A549 treated with ZK216348 at 1 μM for 4 hours (cell line): ENCODE measurements at places on chromosomes 5 and 9. TPM values are rescaled to one million over a fixed set of nuclear protein-coding genes. Genes with fewer than 3 reads are reported as not detected.

GDA gene
- 0.90 to 1.5 TPM (median 1.3 TPM) in 5 replicates for total RNA-seq

RMRP gene
- 7.2 to 17.6 TPM (median 8.8 TPM) in 3 of 5 replicates, not detected in the others for total RNA-seq

PCDHAC1 gene
- total RNA-seq, result 1.8 to 2.7 TPM (median 2.0 TPM) in 5 replicates

TEX48 gene
- total RNA-seq, result not detected in 5 replicates

DNAI1 gene
- total RNA-seq, result 0.29 TPM in 1 of 5 replicates, not detected in the others

CCDC183 gene
- 0.11 to 0.74 TPM (median 0.72 TPM) in 3 of 5 replicates, not detected in the others for total RNA-seq

GABRA6 gene
- not detected in 5 replicates for total RNA-seq

SLC9A3 gene
- total RNA-seq, result 1.4 to 2.5 TPM (median 2.3 TPM) in 5 replicates

SLC27A6 gene
- 0.06 to 0.10 TPM in 2 of 5 replicates, not detected in the others for total RNA-seq

KIF27 gene
- 0.68 to 1.7 TPM (median 1.3 TPM) in 5 replicates for total RNA-seq

PNPLA7 gene
- total RNA-seq, result 0.28 to 1.2 TPM (median 1.1 TPM) in 5 replicates

PCDHGA3 gene
- total RNA-seq, result not detected in 5 replicates

RMI1 gene
- total RNA-seq, result 8.1 to 14.7 TPM (median 11.7 TPM) in 5 replicates

SH3RF2 gene
- 1.6 to 3.1 TPM (median 2.5 TPM) in 5 replicates for total RNA-seq

SQSTM1 gene
- total RNA-seq, result 928 to 1,201 TPM (median 1,000 TPM) in 5 replicates

GTF2H2C gene
- 28.1 to 43.6 TPM (median 33.3 TPM) in 5 replicates for total RNA-seq

GABRA1 gene
- not detected in 5 replicates for total RNA-seq

ARID3C gene
- total RNA-seq, result 0.13 to 0.23 TPM (median 0.19 TPM) in 3 of 5 replicates, not detected in the others

HINT1 gene
- total RNA-seq, result 447 to 559 TPM (median 478 TPM) in 5 replicates

ELAVL2 gene
- total RNA-seq, result not detected in 5 replicates

IER5L gene
- total RNA-seq, result 21.5 to 65.8 TPM (median 62.4 TPM) in 5 replicates

DND1 gene
- total RNA-seq, result 0.33 to 1.1 TPM (median 0.86 TPM) in 5 replicates

LIFR gene
- total RNA-seq, result 3.1 to 8.2 TPM (median 6.1 TPM) in 5 replicates

PCDHB5 gene
- total RNA-seq, result 1.2 to 2.1 TPM (median 1.4 TPM) in 5 replicates

SIGMAR1 gene
- 151 to 215 TPM (median 198 TPM) in 5 replicates for total RNA-seq

SOWAHA gene
- 0.06 to 0.12 TPM (median 0.11 TPM) in 5 replicates for total RNA-seq

BTF3 gene
- 1,000 to 1,390 TPM (median 1,038 TPM) in 5 replicates for total RNA-seq

PCDHGA9 gene
- 0.09 TPM in 1 of 5 replicates, not detected in the others for total RNA-seq

CDK5RAP2 gene
- 29.8 to 32.5 TPM (median 30.8 TPM) in 5 replicates for total RNA-seq

ATP10B gene
- not detected in 5 replicates for total RNA-seq

KCNN2 gene
- 0.06 to 0.19 TPM in 2 of 5 replicates, not detected in the others for total RNA-seq

ASS1 gene
- 16.6 to 19.5 TPM (median 17.7 TPM) in 5 replicates for total RNA-seq

AK6 gene
- total RNA-seq, result 47.1 to 54.6 TPM (median 51.5 TPM) in 5 replicates

TAF11L9 gene
- not detected in 5 replicates for total RNA-seq

ZDHHC11B gene
- 1.1 to 1.8 TPM (median 1.5 TPM) in 5 replicates for total RNA-seq

CAMSAP1 gene
- 19.4 to 22.4 TPM (median 19.7 TPM) in 5 replicates for total RNA-seq
